Esophagus mucosa (tissue), 1 donor: ENCODE measurements at places on chromosomes 1 and 21. TPM values are rescaled to one million over a fixed set of nuclear protein-coding genes. Genes with fewer than 3 reads are reported as not detected.

The SPRR2D gene
- 1,669 TPM for total RNA-seq

The KLHDC7A gene
- 0.28 TPM for total RNA-seq

The PSRC1 gene
- 10.9 TPM for total RNA-seq

The SRGAP2C gene
- total RNA-seq, result 15.9 TPM

The SFN gene
- total RNA-seq, result 2,315 TPM

The UMODL1 gene
- 0.08 TPM for total RNA-seq
